ENCODE measurements at places on chromosomes 6 and 20.

GRCh38 chr6:166658115-166658791 lies 31.2 kb upstream of the RPS6KA2 start:
- no peak for DNase-seq

- no peak for DNase-seq
Observed at GRCh38 chr20:57583289-57584257, 22.7 kb downstream of the PCK1 start.

- DNase-seq, result no peak
Observed at GRCh38 chr6:21037453-21037852, 503.2 kb downstream of the CDKAL1 start.

DNA sequence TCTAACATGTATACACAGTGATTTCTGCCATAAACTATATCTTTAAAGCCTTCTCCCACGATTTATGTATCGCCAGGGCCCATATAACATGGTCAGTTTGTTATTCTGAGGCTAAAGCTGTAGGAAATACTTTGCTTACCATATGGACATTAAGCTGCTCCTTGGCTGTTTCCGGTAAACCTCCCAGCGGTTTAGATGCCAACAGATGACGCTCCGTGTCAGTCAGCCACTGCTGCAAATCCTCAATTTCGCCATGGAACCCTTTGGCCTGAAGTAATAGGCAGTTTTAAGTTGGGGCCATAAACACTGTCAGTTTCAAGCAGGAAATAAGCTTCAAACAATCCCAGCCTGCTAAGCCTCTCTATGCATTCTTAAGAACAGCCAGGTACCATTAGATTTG lies 145.4 kb downstream of the DST start:
- no peak for DNase-seq

DNA sequence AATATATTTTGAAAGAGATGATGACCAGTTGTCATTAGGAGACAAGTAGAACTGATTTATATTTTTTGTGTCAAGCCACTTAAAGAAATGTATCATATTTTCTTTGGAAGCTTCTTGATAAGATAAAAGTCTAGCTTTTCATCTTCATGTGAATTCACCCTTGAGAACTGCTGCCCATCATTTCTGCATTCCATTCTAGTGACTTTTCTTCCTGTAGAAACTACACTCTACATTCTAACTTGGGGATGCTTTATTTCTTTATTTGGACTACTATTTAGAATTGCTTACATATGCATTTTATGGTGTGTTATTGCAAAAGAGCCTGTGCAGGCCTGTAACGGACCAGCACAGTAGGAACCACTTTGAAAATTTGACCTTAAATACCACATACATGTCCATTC lies 335.0 kb upstream of the KCNQ5 start:
- no peak for DNase-seq

DNA sequence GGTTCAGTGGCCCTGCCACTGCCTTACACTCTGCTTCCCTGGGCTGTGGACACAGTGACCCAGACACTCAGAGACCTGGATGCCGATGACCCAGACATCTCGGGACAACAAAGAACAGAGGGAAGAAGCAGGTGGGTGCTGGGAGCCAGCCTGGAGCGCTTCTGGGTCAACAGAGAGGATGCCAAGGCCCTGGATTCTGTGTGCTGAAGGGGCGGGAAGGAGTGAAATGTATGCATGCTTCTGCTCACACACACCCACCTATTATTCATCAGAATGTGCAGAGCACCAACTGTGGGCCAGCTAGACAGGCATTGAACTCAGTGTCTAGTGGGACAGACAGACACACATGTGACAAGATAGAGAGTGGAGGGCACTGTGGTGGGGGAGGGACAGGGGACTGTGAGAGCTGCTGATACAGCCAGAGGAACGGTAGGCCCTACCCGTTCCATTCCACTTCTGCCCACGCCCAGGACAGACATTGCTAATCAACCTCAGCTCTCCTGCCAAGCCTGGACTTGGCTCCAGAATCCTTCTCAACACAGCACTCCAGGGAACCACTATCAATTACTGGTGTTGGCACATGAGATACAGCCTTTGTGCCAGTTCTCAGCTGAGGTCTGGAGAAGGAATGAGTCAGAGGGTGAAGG lies 20.2 kb downstream of the KCNK15 start:
- no peak for DNase-seq

- no peak for DNase-seq
Observed at GRCh38 chr6:3381233-3381921, 75.5 kb downstream of the SLC22A23 start.

- DNase-seq, result no peak
Observed at GRCh38 chr6:14848019-14848418, 397.9 kb upstream of the JARID2 start.

DNA sequence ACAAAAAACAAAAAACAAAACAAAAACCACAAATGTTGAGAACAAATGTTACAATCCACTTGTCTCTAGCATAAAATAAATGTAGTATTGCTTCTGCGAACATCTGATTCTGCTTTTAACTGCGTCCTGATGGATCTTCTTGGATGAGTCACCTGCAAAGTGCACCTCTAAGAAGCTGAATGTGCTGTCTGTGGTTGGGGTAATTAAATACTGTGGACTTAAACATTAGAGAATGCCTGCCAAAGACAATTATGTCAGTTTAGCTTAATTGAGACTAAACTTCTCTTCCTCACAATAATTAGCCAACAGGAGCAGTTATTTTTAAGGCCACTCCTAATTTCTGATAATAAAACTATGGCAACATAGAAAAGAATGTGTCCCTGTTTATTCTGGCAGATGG lies 253.4 kb downstream of the PHACTR1 start:
- DNase-seq, result no peak

DNA sequence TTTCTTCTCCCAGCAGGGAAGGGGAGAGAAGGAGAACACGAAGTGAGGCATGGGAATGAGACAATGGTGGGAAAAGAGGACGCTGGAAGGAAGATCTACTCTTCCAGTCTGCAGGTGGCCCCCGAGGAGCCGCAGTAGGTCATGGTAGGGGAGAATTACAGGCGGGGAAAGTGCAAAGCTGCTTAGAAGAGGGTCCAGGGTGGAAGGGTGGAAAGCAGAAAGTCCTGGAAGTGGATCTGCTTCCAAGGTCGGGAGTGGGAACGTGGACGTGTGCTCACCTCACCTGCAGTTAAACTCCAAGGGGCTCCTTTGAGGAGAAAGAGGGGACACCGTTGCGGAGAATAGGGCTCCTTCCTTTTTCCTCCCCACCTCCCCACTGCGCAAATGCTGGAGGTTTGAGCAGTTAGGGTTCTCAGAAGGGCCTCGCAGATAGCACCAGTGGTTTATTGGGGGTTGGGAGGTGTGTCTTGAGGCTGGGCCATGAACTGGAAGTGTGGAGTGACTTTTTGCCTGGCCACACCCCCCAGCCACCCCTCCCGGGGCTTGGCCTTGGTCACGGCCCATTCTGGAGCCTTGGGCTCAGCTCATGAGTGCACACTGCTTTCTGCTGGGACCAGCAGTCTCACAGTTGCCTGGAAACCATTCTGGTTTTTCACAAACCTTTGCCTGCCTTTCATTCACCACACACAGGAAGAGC lies 100.4 kb upstream of the MLN start:
- DNase-seq, result no peak

GRCh38 chr6:30533460-30534294 lies 22.6 kb downstream of the GNL1 start:
- no peak for DNase-seq
